ENCODE measurements at places on chromosomes 7 and 10.

GRCh38 chr7:85160223-85160622, 26.6 kb downstream of the SEMA3D start:
- no peak for DNase-seq

GRCh38 chr10:77643795-77644468, 6.3 kb upstream of the KCNMA1 start:
- DNase-seq = no peak

GRCh38 chr10:52256832-52257691, 57.0 kb upstream of the DKK1 start:
- no peak for DNase-seq

- no peak for DNase-seq
Observed at GRCh38 chr10:120433141-120433540, 23.9 kb upstream of the PLPP4 start.

DNA sequence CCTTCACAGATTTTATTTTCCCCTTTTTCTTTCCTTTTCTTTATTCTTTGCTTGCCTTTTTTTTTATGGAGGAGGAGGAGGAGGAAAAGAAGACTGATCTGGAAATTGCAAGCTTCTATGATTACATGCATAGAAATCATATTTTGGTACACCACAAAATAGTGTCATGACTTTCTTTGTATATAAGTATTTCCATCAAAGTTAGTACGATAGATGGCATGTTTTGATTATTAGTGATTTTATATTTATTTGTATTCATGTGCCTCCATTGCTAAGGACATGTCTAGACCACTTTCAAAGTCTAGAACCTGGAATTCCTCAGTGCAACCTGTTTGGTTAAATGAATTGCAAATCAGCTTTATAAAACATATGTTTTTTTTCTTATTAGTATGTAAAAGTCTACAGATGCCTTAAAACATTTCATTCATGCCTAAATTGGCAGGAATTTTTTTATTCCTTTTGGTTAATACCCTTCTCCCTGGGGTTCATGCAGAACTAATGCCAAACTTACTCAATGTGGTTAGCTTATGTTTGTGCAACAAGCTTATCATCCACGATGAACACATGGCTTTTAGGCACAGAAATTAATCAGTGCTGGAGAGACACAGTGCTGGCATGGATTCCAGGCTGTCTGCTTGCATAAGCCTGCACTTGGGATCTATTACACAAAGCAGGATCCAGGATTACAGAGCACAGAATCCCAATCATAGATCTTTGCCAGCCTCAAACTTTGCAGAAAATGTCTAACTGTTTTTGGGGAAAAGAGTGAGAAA, 213.1 kb downstream of the CHRM2 start:
- no peak for DNase-seq

DNA sequence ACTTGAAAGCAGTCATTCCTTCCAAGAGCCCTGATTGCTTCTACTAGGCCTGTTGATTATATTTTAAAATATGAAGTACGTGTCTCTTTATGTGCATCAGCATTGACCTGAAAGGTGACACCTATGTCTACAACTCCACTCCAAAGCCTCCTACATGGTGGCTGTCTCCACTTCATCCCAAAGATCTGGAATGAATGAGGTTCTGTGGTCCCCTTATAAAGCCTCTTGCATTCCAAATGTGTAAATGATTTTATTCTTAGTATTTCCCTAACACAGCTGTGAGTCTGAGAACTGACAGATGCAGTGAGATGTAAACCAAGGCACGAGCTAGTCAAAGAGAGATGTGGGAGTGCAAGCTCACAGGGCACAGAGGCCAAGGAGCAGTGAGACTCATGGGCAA, 176.0 kb upstream of the SVIL start:
- DNase-seq = no peak

- DNase-seq = no peak
Observed at GRCh38 chr7:158946771-158947170, 90.4 kb downstream of the DYNC2I1 start.

DNA sequence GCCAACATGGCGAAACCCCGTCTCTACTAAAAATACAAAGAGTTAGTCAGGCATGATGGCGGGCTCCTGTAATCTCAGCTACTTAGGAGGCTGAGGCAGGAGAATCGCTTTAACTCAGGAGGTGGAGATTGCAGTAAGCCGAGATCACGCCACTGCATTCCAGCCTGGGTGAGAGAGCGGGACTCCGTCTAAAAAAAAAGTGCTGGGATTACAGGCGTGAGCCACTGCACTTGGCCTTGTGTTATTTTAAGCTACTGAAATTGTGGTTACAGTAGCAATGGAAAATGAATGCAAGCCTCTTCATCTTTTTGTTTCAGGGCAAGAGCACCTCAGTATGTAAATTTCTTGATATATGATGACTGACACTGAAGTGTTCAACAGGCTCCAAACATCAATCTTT, 106.4 kb upstream of the IMMP2L start:
- DNase-seq = no peak

DNA sequence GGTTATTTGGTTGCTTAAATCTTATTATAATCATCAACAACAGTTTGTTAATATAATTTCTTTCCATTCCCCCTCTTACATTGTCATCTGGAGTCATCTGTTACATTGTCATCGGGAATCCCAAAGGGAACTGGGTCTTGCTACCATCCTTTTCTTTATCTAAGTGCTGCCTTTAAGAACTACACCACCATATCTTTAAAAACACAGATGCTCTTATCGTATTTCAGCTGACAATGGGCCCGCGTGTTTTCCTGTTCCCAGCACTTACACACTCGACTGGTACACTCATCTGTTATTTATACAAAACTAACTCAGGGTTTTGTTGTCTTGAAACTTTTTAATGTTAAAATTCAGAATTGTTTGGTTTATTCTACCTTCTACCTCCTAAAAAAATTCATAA, 256.2 kb upstream of the MGMT start:
- no peak for DNase-seq

DNA sequence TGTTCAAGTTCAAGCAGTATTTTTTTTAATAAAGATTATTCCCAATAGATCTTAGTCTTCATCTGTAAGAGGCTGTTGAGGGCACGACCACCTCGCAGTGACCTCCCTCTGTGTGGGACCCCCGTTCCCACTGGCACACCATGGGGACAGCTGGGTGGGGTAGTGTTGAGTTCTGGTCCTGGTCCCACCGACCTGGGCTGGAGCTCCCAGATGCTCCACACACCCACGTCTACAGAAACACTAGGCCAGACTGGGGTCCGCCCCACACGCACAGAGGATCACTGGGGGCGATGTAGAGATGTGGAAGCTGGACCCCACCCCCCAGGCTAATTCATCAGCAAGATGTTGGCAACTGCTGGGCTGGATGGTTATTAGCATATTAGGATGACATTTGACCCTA, 623.6 kb downstream of the PTPRN2 start:
- DNase-seq = no peak

DNA sequence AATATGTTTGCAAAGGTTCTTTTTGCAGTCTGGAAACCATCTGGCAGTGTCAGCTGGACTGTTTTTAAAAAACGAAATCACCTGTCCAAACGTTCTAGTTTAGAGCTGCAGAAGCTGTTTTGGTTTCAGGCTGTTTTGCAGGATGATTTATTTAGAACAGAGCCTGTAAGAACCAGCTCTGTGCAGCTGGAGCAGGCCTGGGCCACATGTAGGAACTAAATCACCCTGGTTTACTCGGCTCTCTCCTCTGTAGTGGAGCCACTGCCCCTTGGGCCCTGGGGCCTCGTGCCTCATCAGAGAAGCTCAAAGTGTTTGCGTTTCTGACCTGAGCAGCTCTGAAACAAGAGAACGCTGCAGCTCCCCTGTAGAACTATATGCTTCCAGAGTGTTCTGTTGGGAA, 142.5 kb downstream of the ACTR3B start:
- DNase-seq = no peak

GRCh38 chr10:90432866-90433265, 425.0 kb downstream of the HTR7 start:
- DNase-seq = no peak

GRCh38 chr7:922334-923107, 32.0 kb downstream of the ADAP1 start:
- DNase-seq = no peak

GRCh38 chr7:103380395-103381191, 33.1 kb downstream of the PSMC2 start:
- DNase-seq = no peak

GRCh38 chr10:101671453-101671852, 23.5 kb downstream of the FBXW4 start:
- no peak for DNase-seq

DNA sequence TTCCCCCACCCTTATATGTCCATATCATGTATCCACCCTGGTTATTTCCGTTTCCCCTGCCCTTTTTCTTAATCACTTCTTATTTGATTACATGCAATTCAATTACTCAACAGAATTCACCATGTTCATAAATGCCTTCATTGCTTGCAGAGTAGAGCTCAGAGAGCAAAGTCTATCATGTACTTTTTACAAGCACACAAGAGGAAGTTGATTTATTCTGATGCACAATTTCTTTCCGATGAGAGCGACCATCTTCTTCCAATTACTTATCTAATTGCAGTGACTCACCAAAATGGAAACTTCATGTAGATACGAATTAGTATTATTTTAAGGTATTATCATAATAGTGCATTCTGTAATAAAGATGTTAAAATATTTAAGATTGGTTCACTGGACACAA, 430.5 kb upstream of the KLF6 start:
- DNase-seq = no peak

DNA sequence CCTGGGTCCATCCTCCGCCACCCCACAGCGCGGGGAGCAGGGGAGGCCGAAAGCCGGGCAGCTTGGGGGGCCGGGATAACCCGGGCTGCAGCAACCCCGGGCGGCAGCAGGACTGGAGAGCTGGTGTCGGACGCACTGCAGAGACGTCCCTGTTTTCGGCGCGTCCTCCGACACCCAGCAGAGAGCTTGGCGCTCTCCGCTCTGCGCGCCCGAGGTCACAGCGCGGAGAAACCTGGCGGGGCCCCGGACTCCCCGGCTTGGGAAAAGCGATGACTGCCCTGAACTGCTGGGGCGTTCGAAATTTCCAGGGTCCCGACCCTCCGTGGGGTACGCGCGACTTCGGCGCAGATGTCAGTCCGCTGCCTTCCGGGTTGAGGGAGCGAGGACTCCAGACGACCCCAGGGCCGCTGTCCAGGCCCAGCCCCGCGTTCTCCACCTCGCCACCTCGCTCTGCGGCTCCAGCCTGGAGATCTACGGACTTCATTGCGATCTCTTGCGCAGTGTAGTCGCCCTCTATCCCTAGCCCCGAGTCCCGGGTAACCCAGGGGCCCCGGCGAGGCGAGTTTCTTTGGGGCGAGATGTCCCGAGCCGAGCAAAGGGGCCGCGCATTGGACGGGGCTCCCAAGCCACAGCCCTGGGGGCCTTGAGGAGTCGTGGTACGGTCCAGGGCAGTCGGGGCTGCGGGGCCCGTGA, 617 bp upstream of the FOXI2 start:
- DNase-seq = no peak

DNA sequence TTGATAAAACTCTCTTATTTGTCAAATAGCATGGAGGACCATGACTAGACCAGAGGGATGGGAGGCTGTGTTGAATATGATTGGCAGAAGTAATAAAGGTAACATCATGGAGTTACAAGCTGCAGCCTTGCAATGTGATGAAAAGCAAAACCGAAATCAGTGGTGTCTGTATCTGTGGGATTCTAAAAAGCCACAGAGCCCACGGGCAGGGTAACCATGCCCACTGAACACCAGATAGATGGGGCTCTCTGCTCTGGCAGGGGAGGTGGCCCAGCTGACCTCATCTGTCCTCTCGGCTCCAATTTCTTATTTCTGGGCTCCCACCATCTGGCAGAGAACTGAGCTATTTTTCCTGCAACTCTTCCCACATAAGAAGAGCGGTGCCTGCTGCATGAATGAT, 1072.2 kb downstream of the GATA3 start:
- DNase-seq = no peak

DNA sequence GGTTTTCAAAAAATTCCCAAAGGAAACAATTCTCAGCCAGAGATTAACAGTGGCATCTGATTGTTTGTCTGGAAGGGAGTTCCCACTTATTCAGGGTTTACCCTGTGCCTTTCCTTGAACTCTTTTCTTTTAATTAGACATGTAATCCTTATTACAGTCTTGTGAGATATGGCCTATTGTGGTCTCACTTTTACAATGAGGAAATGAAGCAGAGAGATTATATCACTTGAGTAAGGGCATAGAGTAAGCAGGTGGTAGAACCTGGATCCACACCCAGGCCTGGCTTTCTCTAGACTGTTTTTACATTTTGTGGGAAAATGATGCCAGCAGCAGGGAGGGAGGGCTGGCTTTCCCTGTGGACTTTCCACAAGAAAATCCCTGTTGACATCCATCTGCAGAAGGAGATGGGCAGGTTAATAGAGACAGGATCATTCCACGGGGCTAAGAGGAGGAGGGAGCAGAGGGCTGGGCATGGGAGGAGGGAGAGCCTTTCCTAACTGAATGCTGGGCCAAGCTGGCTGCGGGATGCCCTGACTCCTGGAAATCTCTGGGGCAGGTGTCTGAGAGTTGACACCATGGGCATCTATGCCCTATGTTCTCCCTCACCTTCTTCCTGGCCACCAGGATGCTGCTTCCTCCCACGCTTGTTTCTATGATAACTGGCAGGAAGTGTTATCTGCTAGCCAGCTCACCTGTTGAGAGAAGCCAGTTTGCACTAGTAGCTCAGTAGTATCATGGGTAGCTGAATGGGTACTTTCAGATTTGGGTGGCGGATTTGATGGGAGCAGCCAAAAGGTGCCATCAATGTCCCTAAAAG, 28.7 kb upstream of the ARHGAP22 start:
- DNase-seq = no peak

GRCh38 chr10:119449760-119450461, 92.6 kb downstream of the RGS10 start:
- no peak for DNase-seq

DNA sequence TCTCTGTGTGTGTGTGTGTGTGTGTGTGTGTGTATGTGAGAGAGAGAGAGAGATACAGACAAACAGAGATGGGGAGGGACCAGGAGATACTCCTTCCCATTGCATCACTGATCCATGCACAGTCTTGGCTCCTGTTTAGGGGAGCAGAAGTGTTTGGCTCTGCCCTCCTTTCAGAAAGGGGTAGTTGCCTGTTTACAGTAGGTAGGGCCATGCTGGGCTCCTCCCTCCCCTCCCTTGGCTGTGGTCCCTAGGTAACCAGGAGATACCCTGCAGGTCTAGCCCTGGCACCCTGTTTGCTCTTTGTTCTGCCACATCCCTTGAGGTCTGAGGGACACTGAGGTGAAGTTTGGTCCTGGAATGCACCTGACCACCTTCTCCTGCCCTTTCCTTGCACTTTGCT, 95.3 kb downstream of the RAMP3 start:
- DNase-seq = no peak

DNA sequence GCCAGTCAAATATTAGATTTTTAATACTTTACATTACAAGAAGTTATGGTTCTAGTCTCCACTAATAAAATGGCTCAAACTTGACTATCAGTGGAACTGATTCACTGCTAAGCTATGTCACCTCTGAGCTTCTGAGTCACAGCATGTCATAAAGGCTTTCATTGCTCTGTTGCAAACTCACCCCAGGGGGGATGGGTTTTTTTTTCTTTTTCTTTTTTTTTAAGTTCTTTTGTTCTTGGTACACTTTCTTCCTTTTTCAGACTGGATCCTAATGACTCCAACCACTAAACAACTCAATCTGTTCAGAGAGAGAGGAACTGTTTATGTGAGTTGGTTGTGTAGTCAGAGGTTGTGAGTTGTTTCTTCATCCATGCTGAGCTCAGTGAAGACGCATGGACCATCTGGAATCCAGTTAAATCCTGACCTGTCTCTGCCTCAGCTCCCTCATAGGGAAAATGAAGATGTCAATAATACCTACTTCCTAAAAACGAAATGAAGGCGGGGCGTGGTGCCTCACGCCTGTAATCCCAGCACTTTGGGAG, 11.0 kb downstream of the MYOF start:
- DNase-seq = no peak

- no peak for DNase-seq
Observed at GRCh38 chr7:94436018-94436604, 41.4 kb downstream of the COL1A2 start.

Data from activated B cell treated with CpG ODN at 0.5 μM for 24 hours (primary cell).